ENCODE measurements at places on chromosomes 6 and 20. TPM values are rescaled to one million over a fixed set of nuclear protein-coding genes. Genes with fewer than 3 reads are reported as not detected.

The PROCR gene
- 106 TPM for total RNA-seq

The GTF2H4 gene
- 11.7 TPM for total RNA-seq

The HLA-DQB2 gene
- not detected for total RNA-seq

The CDH22 gene
- total RNA-seq, result not detected

The FOXC1 gene
- 0.59 TPM for total RNA-seq

The MDFI gene
- 0.23 TPM for total RNA-seq

The RIPPLY2 gene
- total RNA-seq, result under 0.01 TPM

The TGIF2 gene
- 1.8 TPM for total RNA-seq

The TOX2 gene
- 2.0 TPM for total RNA-seq

The WASF1 gene
- total RNA-seq, result 4.7 TPM

The ME1 gene
- total RNA-seq, result 11.0 TPM

The SLC17A1 gene
- not detected for total RNA-seq

The BANF2 gene
- total RNA-seq, result not detected

The MAP7 gene
- 0.82 TPM for total RNA-seq

The ZBTB46 gene
- total RNA-seq, result 4.8 TPM

The MAP3K7 gene
- total RNA-seq, result 16.5 TPM

The PLG gene
- not detected for total RNA-seq

The TJAP1 gene
- total RNA-seq, result 7.4 TPM

The BTNL2 gene
- total RNA-seq, result 0.12 TPM

The ESR1 gene
- total RNA-seq, result 0.83 TPM

The FAM209B gene
- total RNA-seq, result not detected

The PSMB8 gene
- total RNA-seq, result 72.4 TPM
